ENCODE measurements at places on chromosomes 16 and 17.

DNA sequence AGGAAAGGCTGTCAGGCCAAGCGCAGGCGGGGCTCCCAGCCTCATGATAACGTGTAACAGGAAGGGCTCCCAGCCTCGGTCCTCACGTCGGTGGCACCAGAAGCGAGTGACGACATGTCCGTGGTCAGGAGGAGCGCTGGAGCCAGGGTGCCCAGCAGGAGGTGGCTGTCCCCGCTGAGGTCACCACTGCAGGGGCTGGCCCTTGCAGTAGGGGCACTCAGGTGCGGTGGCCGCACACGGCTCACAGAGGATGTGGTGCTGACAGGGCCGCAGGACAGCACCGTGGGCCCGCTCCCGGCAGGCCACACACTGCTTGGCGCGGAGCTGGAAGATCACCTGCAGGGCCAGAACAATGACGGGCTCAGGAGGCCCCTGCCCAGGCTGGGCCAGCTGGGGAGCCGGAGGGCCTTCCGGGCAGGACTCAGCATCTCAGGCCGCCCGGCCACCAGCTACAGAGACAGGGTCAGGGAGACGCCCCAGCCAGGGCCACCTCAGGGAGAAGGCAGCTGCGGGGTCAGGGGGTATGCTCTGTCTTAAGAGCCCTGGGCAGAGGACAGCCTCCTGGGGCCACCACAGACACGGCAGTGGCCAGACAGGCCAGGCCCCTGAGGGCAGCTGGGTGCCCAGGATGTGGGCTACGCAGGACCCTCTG is 14.5 kb downstream of the GNPTG start:
- DNase-seq, result no peak

DNA sequence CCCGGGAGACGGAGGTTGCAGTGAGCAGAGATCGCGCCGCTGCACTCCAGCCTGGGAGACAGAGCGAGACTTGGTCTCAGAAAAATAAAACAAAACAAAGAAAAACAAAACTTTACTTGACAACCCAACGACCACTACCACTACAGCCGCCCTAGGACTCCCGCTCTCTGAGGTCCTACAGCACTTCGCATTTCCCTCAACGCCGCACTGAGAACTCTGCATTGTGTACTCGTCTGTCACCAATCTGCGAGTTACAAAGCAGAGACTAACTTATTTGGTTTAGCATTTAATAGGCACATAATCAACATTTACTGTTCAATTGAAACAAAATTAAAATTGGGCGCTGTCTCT is 479 bp upstream of the ZNF207 start:
- no peak for DNase-seq

- no peak for DNase-seq
Measured at GRCh38 chr17:1532836-1533602, 16.6 kb upstream of the INPP5K start.

DNA sequence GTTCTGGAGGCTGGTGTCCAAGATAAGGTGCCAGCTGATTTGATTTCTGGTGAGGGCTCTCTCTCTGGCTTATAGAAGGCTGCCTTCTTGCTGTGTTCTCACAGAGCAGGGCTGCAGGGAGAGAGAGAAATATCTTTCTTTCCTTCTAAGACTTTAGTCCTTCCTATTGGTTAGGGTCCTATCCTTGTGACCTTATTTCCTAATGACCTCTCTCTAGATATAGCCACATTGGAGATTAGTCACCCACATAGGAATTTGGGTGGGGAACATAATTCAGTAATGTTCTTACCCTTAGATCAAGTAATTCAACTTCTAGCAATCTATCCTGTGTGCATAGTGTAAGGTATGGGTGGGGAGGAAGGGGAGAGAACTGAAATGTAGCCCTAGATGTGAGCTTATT is 18.0 kb upstream of the ABCA5 start:
- no peak for DNase-seq

DNA sequence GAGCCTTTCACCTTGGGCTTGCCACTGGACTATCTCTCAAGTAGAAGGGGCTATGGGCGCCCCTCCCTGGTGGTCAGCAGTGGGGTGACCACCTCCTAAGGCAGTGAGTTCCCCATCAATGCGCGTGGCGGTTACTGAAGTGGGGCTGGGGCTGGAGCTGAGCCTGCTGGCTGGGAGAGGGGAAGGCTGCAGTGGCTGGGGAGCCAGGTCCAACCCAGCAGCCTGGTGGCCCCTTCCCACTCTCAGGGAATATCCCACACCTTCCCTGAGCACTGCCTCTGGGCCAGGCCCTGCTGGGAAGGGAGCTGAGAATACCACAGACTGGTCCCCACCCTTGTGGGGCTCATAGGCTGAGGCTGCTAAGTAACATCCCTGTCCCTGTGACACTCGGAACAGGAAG is 19.8 kb upstream of the MPRIP start:
- DNase-seq, result no peak

DNA sequence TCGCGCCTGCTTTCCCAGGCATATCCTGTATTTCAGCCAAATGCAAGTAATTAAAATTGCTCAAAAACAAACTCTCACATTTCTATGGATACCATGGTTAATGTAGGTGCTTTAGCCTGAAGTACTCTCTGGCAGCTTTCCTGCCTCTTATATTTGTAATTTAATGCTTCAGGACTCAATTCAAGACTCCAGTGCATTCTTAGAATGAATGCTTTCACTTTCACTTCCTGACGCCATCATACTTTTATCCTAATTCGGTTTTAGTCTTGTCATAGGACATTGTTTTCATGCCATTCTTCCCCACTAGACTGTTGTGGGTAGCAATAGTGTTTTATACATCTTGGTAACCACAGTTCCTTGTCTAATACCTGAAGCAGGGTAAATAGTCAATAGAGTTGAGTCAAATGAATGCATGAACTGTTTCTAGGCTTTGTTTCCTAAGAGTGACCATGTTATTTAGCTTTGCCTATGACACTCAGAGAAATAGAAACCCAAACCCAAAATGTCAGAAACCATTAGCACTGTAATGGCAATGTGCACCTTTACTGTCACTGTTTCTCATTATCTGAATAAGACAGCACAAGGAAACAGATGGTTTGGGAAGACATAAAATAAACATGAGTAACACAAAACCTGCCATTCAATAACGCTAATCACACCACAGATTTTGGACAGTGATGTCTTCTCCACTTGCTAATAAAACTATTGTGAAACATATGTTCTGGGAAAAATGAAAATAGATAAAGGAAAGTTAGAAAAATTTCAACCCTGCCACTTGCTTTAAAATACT is 705.5 kb downstream of the CDH11 start:
- DNase-seq, result no peak
